ENCODE measurements at places on chromosomes 2 and 18. TPM values are rescaled to one million over a fixed set of nuclear protein-coding genes. Genes with fewer than 3 reads are reported as not detected.

MOGAT1 gene
- total RNA-seq, result not detected

MC5R gene
- total RNA-seq, result not detected

LTBP1 gene
- total RNA-seq, result not detected

SLC4A5 gene
- 14.8 TPM for total RNA-seq

CDH2 gene
- 0.27 TPM for total RNA-seq

UGT1A5 gene
- total RNA-seq, result not detected

FOXI3 gene
- total RNA-seq, result not detected

ITGB6 gene
- total RNA-seq, result not detected

APLF gene
- 3.5 TPM for total RNA-seq

AMER3 gene
- not detected for total RNA-seq

HMSD gene
- not detected for total RNA-seq

TTC39C gene
- total RNA-seq, result 81.2 TPM

- DNase-seq, result no peak
These were observed 7.5 kb downstream of the RIOK3 start for GRCh38 chr18:23460285-23461273.

DNA sequence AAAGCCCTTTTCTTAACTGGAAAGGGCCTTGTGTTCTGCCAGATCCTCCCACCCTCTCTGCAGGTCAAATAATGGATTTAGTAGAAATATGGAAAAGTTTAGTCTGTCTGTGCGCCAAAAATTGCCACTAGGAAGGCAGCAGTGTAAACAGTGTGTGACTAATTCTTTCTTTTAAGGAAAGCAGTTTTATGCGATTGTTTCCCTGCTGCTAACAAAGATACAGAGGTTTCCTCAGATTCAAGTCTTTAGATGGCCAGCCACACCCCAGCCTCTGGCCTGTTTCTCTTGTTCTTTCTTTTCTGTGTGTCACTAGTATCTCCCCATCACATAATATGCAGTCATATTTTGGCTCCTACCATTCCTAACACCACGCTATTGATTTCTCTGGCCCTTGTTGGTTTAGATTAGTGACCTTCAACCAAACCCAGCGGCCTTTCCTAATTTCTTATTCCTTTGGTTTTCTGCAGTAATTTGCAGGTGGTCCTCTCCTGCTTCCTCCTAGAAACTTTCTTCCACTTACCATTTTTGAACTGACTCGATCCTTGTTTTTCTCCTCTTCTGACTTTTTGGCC lies 157.4 kb downstream of the LTBP1 start:
- no peak for DNase-seq

DNA sequence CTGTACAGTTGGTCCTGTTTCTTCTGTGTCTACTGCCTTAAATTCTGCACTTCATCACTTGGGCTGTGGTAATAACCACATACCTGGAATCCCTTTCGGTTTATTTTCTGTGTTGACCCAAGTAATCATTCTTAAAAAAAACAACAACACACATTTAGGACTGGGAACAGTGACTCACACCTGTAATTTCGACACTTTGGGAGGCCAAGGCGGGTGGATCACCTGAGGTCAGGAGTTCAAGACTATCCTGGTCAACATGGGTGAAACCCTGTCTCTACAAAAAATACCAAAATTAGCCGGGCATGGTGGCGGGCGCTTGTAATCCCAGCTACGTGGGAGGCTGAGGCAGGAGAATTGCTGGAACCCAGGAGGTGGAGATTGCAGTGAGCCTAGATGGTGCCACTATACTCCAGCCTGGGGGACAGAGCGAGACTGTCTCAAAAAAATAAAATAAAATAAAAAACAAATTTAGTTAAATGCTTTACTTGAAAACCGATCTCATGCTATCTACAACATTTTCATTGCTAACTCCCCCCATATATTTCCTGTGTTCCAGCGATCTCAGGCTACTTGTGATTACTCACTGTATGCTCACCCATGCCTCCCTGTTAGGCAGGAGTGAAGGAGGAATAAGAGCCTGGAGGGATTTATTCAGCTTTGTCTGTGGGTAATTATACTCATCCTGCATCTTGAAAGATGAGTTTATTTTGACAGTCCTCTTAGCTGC lies 18.2 kb downstream of the ACSL3 start:
- DNase-seq, result no peak

DNA sequence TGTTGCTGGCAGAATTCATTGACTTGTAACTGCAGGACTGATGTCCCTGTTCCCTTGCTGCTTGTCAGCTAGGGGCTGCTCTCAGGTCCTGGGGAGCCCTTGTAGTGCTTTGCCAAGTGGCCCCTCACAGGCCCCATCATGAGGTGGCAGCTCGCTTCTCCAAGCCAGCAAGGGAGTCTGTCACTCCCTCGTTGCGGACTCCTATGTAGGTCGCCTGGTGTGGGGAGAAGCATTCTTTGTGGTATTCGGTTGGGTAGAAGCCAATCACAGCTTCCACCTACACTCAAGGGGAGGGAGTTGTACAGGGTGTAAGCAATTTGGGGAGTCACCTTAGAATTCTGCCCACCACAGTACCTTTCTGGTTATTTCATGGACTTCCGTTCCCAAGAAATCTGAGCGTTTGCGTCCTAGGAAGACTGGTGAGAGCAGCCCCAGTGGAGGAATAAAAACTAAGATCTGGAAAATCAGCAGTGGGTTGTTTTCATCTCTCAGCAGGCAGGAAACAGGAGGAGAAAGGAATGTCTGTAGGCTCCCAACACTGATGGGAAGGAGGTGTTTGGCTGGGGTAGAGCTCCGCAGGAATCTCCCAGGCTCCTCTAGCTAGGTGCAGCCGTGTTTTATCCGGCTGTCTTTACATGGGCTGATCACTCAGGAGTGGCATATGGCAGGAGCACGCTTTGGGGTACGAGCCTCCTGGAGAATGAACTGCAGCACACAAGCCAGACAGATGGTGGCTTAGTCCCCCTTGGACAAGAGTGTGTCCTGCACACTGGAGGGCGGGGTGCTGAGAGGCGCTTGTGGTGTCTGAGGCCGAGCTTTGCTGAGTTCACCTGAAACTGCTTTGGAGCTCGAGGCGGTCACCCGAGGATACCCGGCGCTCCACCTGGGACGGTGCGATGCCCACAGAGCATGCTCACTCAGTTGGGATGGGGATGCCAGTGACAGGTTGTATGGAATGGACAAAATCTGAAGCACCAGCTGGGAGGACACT lies 58.3 kb downstream of the LDLRAD4 start:
- no peak for DNase-seq

GRCh38 chr18:76522122-76522503 lies 27.1 kb upstream of the ZNF516 start:
- no peak for DNase-seq

GRCh38 chr2:111918383-111918806 lies 20.0 kb downstream of the MERTK start:
- DNase-seq, result no peak

DNA sequence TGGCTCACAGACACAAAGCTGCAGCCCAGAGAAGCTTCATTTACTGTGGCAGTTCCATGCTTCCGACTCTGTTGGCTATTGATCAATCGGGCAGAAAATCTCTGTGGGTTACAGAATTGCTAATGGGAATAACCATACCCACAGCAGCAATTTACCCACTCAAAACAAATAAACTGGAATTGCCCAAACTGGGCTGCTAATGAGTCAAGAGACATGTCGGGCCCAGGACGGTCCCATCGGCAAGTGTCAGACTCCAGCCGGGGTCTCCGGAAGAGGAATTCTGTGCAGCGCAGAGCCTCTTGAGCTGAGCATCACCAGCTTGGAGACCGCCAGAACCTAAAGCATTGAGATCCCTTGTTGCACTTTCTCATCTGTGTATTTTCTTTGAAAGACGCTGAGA lies 67.8 kb downstream of the TMEM18 start:
- DNase-seq, result no peak

DNA sequence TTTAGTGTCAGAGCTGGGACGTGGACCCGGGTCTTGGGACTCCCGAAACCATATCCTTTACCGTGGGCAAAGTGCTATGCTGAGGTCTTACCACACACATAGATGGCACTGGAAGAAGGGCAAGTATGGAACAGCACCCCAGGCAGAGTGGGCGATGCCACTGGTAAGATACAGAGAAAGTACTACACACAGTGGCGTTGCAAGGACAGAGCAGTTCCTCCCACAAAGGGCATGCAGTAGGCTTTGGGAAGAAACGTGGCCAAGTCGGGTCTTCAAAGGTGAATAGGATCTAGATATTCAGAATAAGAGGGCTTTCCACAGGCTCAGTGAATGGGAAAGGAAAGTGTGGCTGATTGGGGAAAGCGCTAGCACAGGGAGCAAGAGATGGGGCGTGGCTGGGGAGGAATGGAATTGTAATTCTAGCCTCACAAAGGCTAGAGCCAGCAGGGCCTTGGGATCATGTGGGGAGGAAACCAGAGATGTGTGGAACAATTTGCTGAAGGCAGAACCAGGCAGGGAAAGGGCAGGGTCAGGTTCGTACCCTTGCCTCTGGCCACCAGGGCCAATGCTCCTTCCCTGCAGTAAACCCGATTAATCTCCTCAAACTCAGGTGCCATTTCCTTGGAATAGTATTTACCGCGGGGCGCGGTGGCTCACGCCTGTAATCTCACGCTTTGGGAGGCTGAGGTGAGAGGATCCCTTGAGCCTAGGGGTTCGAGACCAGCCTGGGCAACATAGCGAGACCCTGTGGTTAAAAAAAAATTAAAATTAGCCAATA lies 36.0 kb downstream of the PCBP1 start:
- DNase-seq, result no peak

- DNase-seq, result no peak
These were observed 504.5 kb upstream of the VRK2 start for GRCh38 chr2:57542081-57542480.

GRCh38 chr2:69272803-69273471 lies 114.1 kb downstream of the GFPT1 start:
- no peak for DNase-seq

DNA sequence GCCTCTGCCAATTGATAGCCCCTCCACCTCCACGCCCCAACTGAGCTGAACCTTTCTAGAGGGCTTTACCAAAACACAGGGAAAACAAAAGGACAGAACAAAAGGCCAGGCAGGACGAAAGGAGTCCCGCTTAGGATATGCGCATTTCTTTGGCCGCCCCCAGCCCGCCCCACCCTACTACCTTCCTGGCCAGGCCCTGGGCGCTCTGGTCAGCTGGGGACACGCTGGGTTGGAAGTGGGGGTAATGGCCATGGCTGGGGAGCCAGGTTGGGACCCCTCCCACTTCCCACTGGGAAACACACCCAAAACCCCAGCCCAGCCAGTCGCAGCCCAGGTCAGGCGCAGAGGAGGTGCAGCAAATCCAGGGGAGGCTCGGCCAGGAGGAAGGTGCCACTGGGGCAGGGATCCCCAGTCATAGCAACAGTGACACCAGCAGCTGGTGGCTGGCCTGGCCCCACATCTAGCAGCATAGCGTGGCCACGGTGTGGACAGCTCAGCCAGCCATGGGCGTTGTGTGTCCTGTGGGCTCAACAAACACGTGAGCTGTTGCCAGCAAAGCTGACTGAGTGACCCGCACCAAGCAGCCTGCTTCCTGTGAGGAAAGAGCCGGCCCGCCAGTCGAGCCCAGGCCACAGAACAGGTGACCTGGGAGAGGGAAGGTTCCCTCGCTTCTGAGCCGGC lies 24.6 kb upstream of the B3GNT7 start:
- DNase-seq, result no peak

- no peak for DNase-seq
These were observed 300.7 kb upstream of the UBE2E3 start for GRCh38 chr2:180679693-180680092.

GRCh38 chr2:126752876-126753275 lies 96.9 kb downstream of the GYPC start:
- no peak for DNase-seq

DNA sequence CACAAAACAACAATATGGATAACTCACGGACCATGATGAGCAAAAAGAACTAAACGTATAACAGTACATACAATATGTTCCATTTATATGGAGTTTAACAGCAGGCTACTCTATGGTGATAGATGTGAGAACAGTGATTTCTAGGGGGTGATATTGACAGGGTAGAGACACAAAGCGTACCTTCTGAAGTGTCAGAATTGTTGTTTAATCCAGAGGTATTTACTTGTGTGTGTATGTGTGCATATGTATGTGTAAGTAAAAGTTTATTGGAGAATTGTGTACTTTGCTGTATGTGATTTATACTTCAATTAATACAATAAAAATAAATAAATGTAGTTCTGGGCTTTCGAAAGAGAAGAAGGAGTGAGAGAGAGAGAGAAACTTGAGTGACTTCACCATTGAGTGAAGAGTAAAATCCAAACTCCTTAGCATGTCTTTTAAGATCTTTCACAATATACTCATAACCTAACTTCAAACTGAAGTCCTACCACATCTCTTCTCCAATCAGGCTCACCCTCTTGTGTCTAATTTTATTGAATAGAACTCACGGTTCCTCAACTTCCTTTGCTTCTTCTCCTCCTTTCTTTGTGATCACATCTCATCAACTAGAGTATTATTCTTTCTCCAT lies 126.0 kb upstream of the KLF7 start:
- no peak for DNase-seq

GRCh38 chr2:18232731-18233438 lies 327.6 kb downstream of the RDH14 start:
- DNase-seq, result no peak

GRCh38 chr2:240396623-240397541 lies 38.6 kb upstream of the GPC1 start:
- DNase-seq, result no peak

GRCh38 chr2:27779417-27780055 lies 8.0 kb downstream of the MRPL33 start:
- DNase-seq, result no peak

GRCh38 chr18:36066686-36067054 lies 689 bp downstream of the RPRD1A start:
- no peak for DNase-seq

DNA sequence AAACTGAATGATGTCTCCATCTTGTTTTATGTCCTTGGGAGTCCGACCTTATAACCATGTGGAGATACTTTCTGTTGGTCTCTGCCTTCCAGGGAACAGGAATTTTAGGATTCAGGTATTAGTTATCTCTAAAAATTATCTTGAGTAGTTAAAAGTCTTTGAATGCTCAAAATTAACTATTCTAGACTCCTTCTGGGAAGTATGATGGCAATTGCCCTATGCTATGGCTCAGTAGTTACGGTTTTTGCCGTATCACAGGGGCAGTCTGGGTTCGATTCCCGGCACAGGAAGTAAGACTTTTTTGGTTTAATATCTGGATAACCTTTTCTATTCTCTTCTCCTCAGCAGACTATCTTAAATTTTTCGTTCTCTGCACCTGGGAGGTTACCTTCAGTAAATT lies 708.7 kb upstream of the LRATD1 start:
- DNase-seq, result no peak

GRCh38 chr18:77897606-77898005 lies 648.0 kb downstream of the GALR1 start:
- no peak for DNase-seq

- DNase-seq, result no peak
These were observed 122.8 kb downstream of the PXDN start for GRCh38 chr2:1621501-1621900.

- DNase-seq, result no peak
These were observed 117.2 kb upstream of the OTX1 start for GRCh38 chr2:62933398-62933917.

- DNase-seq, result no peak
These were observed 238.8 kb upstream of the GCFC2 start for GRCh38 chr2:75949385-75950030.

DNA sequence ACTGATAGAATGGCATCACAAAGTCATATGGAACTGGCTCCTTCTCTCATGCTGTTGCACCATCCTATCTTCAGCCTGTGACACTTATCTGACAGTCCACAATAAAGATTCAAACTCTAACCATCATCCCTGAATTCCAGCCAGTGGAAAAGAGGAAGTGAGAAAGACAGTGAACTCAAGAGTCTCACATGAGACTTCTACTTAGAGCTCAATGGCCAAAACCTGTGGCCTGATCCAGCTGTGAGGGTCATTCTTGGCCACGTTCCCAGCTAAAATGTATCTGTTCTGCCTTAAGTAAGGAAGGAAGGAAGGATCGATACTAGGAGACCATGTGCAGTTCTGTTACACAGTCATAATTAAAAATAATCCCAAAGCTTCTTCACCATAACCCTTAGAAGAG lies 73.6 kb downstream of the RND3 start:
- no peak for DNase-seq
